NCI-H2171 treated with DMSO at 0.1 percent for 48 hours (cell line): ENCODE measurements at places on chromosomes 16 and 17.

GRCh38 chr17:42422412-42422957 is 571 bp downstream of the CAVIN1 start:
- DNase-seq, result peak; percentile 43

DNA sequence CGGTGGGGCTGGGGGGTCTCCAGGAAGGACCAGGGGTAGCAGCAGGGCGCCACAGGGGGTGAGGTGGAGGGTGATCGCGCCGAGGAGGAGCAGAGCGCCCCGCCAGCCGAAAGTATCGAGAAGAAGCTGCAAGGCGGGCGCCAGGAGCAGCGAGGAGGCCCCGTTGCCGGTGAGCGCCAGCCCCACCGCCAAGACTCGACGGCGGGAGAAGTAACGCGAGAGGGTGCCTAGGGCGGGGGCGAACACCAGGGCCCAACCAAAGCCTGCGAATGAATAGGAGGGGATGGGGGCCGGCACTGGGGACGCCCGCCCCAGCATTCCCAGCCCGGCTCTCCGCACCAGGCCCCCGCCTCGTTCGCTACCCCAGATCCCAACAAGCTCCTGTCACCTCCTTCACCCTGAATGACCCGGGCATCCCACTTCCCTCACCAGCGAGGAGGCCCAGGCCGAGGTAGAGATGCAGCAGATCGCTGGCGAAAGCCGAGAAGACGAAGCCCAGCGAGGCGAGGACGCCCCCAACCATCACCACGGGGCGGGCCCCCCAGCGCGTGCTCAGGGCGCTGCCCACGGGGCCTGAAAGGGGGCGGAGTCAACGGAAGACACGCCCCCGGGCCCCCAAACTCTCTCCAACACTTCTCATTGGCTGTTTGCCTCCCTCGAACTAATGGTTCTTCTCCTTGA is 1.3 kb downstream of the SLC16A11 start:
- no peak for DNase-seq

DNA sequence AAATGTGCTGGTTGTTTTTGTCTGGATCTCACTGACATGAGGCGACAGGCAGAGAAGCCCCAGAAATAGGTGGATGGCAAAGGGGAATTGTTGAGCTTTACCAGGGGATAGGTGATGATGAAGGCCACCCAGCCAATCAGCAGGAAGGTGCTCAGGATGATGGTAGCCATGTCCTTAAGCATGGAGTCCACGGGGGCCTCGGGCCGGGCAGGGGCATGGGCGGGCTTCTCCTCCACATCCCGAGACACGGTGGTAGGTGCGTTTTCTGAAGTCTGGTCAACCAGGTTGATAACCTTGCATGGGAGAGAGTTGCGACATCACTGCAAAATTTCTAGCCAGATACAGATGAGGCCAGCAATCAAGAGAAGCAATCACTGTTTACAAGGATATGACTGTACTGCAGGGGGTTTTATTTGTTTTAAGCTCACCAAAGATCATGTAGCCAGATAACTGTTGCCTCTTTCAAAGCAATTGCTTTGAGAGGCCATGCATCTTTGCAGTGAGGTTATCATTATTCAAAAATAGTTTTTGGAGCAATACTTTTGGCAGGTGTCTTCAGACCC is 37.3 kb upstream of the ICAM2 start:
- no peak for DNase-seq

- no peak for DNase-seq
These were observed 5.1 kb upstream of the CD300LD start for GRCh38 chr17:74597069-74597790.

GRCh38 chr17:18041776-18042175 is 2.6 kb downstream of the GID4 start:
- DNase-seq, result no peak

DNA sequence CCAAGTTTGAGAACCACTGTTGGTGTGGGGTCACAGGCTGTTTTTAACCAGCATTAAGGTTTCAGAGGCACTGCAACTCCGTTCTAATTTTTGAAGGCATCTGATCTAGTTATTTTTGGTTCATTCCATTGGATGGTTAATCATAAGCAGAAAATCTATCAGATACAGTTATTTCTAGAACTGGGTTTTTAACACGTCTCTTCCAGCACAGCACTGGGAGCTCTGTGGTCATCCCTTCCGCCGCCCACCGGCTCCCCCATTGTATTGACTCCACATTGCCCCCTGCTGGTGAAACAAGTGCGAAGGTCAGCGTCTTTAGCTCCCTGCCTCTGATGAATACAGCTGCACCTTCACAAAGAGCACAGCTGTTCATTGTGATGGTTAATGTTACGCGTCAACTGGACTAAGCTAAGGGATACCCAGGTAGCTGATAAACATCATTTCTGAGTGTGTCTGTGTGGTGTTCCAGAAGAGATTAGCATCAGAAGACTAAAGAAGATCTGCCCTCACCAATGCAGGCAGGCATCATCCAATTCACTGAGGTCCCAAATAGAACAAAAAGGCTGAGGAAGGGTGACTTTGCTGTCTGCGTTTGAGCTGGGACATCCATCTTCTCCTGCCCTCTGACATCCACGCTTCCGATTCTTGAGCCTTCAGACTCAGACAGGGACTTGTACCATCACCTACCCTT is 8.5 kb downstream of the CCL18 start:
- no peak for DNase-seq

GRCh38 chr17:62854098-62854680 is 46.1 kb upstream of the MARCHF10 start:
- DNase-seq, result no peak

- DNase-seq, result no peak
These were observed 25.8 kb upstream of the SKAP1 start for GRCh38 chr17:48455791-48456190.

GRCh38 chr16:15459791-15460190 is 25.4 kb downstream of the BMERB1 start:
- DNase-seq, result no peak

DNA sequence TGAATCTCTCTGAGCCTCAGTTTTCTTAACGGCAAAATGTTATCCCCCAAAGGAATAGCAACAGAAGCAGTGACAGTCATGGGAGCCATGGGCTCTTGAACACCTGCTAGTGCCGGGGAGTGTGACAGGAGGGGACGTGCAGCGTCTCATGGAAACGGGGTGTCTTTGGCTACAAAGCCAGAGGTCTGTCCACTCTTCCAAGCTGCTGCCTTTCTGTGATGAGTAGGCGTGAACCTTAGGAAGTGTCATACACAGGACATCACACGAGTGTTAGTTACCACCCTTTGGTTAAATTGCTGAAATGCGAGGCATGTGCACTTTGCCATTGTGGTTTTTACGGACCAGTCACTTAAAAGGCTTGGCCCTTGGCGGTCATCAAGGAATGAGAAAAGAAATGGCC is 93.4 kb downstream of the IRF8 start:
- no peak for DNase-seq

- peak; percentile 79 for DNase-seq
These were observed 80.3 kb upstream of the LHX1 start for GRCh38 chr17:36856903-36857381.

GRCh38 chr16:67662653-67663010 is 1.9 kb downstream of the PARD6A start:
- DNase-seq, result no peak

GRCh38 chr16:81798311-81799137 is 19.4 kb downstream of the PLCG2 start:
- no peak for DNase-seq

DNA sequence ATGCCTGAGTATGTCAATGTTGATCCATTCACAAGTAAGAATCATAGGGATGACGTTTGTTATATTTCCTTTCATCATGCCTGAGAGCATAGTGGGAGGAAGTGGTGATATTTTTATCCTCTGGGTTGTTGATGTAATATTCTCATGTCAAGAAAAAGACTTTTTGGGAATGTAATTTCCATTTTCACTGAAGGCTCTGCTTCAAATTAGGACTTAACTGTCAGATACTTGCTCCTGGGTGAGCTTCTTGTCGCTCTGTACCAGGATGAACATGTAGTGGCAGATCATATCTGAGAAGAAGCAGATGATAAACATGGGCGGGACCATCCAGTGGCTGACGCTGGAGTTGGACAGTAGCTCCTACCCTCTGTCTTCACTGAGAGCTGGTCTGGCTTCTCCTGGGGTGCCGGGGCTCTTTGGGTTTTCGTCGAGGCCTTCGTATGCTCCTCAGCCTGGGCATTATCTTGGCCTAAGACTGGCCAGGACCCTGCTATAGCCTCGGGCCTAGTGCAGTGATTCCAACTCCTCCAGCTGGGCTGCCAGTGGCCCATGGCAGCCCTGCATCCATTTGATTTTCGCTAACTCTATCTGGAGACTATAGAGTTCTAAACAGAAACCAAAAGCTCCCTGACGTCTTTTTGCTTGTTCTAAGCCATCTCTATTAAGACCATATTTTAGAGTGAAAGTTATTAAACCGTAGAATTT is 19.7 kb downstream of the CYB5B start:
- DNase-seq, result no peak

DNA sequence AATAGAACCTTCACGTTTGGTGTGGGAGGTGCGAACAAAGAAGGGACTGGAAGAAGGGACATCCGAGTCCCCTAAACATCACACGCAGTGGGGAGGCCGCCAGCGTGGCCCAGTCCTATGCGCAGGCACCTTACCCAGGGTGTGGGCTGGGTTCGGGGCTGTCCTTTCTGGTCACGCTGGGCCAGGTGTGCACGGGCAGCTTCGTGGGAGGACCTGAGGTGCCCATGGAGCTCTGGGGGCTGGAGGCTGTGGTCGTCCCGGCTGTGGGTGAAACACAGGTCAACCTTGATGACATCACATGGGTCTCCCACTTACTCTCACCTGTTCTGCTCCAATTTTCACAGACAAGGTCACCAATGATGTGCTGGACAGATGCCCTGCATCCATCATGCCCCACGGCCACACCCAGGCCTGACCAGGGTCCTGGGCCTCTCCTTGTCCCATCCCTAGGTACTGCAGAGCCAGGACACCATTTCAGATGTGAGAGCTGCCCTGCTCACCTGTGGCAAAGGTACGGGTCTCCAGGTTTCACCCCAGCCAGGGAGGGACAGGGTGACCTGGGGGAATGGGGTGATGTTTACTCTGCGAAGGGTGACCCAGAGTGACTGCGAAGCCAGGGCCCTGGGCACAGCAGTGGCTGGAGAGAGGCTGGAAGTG is 3.1 kb downstream of the CD300C start:
- DNase-seq, result no peak

GRCh38 chr16:12516621-12517309 is 286.9 kb downstream of the CPPED1 start:
- DNase-seq, result no peak

GRCh38 chr16:10981697-10982216 is 37.4 kb downstream of the CLEC16A start:
- peak; percentile 96 for DNase-seq

DNA sequence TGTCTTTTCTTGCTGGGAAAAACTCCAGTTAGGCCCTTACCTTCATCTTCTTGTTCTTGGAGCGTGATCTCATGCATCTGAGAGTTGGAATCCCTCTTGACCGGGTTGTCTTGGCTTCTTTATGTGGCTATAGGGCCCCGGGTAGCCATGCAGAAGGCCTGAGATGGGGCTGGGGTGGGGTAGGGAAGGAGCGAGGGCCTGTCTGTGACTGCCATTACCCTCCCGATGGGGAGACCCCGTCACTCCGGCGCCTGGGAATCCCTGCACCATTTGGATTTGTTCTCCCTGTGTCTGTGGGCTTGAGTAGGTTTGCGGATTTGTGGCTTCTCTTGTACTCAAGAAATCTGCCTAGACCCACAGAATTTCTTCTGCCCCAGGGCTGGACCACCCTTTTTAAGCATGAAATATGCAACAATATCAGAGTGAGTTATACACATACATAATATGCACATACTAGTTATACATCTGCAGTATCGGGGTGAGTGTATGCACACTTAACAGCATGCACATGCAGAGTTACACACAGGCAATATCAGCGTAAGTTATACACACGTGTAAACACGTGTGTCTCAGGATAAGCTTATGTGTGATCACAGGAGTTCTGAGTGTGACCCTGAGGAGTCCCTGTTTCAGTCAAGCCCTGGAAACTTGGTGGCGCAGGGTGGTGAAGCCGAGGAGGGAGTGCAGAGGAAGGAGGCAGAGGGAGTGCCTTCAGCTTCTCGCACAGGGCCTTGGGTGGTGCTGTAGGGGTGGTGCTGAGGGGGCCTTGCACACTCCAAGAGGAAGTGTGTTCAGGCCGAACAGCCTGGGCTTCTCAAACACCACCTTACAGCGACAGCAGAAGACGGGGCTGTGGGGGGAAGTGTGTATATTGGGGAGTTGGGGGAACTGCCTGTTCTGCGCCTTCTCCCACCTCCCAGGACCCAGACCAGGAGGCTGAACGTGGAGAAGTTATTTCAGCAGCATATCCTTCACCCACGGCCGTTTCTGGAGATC is 18.5 kb downstream of the CCDC42 start:
- DNase-seq, result no peak

DNA sequence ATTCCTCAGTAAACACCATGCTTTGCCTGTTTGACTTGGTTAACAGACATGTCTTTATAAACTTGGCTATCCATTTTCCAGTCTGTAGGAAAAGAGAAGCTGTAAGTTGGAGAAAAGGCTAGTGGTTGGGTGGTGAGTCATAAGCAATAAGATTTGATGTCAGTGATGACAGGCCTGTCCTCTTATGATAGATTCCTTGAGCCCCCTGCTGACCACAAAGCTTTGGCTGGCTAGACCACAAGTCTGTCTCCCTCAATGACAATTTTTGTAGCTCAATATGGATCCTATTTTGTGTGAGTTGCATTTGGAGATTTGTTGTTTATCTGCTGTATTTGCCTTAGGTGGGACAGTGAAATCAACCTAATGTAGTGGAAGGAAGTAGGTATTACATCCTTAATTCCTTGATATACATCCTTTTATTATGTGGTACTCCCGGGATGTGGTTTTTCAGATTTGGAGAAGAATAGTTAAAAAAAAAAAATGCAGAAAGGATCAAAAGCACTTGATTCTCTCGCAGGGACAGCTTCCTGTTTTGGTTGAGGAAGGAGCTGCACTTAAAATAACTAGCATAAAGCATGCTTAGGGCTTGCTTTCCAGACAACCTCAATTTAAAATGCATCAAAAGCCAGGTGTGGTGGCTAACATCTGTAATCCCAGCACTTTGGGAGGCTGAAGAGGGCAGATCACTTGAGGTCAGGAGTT is 67.4 kb downstream of the SIAH1 start:
- DNase-seq, result no peak

DNA sequence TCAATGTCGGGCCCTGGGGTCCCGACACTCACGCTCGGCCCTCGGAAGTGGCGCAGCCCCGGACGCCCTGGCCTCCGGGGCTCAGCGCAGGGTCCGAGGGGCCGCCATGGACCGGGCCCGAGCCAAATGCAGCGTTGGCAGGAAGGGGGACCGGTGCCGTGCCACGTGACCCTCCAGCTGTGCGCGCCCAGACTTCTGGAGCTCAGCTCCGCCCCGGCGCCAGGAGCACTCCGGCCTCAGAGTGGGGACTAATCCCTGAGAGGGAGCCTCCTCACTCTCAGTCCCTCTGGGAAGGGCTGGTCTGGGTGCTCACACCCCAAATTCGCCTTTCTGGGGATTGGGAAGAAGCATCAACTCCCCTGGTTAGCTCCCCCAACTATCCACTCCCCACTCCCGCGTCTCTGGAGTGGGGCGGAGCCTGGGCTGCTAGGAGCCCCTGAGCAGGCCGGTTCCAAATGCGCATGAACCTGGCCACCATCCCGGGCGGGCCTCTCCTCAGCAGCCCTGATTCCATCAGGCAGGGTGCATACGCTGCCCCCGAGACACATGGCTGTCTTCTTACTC is at the start of gene B3GNT9:
TSS of gene B3GNT9 (minus strand) at position 166 of the 564 bp plus-strand sequence. CDS start 513 bp downstream, outside the sequence.
- peak; percentile 84 for DNase-seq
